Activated naive CD8-positive, alpha-beta T cell treated with anti-CD3 and anti-CD28 coated beads for 36 hours (primary cell): ENCODE measurements at places on chromosomes 7 and 10. TPM values are rescaled to one million over a fixed set of nuclear protein-coding genes. Genes with fewer than 3 reads are reported as not detected.

DNA sequence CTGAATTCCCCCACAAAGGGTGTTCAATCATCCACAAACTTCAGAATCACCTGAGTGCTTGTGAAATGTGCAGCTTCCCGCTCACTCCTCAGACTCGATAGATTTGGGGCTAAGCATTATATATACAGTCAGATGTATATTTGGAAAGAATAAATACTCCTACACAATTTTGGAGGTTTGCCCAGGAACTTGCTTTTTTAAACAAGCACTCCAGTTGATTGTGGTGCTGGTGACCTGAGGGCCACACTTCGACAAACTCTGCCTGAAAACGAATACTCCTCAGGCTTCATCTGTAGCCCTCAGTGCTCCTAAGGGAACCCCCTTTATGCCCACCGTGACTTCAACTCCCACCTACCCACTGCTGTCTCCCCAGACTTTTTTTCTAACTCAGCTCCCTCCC, 211.6 kb downstream of the INHBA start:
- no peaks in the 10 kb centered on the region for H3K36me3 ChIP-seq
- H3K4me1 ChIP-seq: no peaks in the 10 kb centered on the region
- no peaks in the 10 kb centered on the region for H3K27me3 ChIP-seq
- no peak for DNase-seq
- no peak overlapping the region for H3K4me3 ChIP-seq
- no peak overlapping the region for H3K27ac ChIP-seq

DNA sequence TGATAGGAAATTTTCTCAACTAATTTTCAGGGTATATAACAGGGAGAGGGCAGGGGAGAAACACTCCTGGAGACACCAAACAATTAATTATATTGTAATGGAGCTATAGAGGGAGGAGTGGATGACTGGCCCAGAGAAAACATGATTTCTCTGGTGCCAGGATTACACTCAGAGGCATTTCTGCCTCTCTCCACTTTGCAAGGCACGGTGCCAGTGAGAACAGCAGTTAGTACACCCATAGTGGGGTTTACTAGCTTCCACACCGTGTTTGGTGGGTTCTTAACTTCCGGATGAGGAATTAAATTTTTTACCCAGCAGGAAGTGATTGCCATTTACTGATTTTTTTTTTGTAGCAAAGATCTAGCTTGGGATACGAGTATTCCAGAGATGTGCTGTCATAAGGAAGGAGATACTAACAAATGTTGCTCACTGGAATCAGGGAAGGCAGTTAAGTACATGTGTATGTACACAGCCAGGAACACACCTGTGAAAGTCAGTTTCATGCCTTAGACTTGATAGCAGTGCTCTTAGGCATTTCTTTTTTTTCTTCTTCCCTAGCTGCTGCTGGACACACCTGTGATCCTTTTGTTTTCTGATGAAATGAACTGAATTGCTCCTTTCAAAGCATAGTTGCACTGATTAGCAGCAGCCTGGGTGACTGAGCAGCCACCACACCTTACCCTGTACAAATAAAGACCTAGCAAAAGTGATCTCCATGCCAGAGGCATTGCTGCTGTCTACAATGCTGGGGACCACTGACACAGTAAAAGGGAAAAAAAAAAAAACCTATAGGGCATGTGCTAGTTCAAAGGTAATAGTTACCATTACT, 58.1 kb downstream of the POLL start:
- H3K4me1 ChIP-seq: peaks cover 9% of the 10 kb centered on the region
- no peaks in the 10 kb centered on the region for H3K27me3 ChIP-seq
- no peak for DNase-seq
- H3K27ac ChIP-seq: no peak overlapping the region

TAS2R5 gene
- 0.74 TPM for total RNA-seq

GATA3 gene
- total RNA-seq: 8.8 TPM
